ENCODE measurements at places on chromosomes 12 and 14.

DNA sequence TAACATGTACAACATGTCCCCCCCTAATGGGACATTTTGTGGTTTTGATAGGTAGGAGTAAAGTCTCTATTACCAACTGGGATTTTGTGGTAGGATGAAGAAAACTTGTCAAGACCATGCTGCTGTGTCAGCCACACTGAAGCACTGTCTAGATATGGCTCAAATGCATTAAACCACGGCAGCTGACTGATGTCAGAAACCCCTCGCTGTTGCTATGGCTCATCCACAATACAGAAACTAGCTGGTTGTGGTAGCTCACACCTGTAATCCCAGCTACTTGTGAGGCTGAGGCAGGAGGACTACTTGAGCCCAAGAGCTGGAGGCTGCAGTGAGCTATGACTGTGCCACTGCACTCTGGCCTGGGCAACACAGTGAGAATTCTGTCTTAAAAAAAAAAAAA lies 40.1 kb downstream of the PAPLN start:
- no peak for DNase-seq

- no peak for DNase-seq
These were observed 399.6 kb downstream of the KCNH5 start for GRCh38 chr14:62645649-62646048.

GRCh38 chr12:1104088-1104800 lies 113.2 kb downstream of the ERC1 start:
- no peak for DNase-seq

DNA sequence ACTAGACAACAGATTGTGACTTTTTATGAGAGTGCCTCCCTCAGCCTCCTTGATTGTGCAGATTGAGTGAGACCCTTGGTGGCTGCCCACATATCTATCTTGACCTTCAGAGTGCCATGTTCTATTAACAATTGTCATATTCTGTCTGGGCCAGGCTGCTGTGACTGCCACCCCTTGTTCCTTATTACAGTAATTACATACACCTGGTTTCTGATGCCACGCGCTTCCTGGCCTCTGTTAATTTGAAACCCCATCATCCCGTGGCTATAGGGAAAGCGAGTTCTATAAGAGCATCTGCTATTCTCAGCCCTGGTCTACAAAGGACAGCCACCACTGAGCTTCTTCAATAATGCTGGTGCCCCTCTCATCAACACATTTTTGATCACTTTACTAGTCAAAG lies 228.7 kb downstream of the PCNX1 start:
- no peak for DNase-seq

GRCh38 chr12:4228122-4228580 lies 45.4 kb upstream of the CCND2 start:
- no peak for DNase-seq

DNA sequence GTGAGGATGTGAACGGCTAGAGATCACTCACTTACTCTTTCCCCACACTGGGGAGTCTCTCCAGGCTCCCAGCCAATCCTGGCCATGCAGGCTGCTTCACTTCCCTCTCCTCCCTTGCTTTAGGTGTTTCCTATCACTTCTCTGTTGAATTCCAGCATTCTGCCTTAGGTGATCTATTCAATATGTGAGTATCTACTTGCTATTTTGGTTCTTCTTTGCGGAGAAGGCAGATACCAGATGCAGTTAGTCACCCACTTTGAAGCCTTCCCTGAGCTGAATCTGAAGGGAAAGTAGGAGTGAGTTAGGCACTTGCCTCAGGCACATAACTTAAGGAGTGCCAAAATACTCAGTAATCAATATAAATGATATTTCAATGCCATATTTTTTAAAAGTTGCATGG lies 36.0 kb upstream of the FAR2 start:
- no peak for DNase-seq

- peak; percentile 3 for DNase-seq
These were observed 798.8 kb downstream of the SLC16A7 start for GRCh38 chr12:60394665-60395064.

DNA sequence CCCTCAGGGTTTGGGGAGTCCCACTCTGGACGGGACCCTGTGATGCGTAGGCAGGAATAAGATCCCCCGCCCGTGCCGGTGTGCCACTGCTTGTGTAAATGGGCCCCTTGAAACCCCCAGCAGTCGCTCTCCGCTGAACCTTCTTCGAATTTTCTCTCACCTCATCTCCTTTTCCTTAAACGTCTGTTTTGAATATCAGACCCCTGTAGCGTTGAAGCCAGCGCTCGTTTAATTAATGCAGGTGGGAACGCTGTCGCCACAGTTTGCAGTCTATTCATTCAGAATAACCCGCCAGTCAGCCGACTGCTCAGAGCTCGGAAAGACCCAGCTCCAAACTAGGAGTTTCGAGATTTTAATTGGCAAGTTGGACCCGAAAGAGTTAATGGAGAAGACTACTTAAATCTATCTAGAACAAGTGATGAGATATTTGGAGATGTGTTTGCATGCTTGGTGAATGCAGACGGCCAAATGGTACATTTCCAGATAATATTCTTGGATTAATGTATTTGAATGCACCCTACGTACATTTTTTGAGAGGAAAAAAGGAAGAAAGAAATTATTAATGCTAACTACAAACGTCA lies 739 bp upstream of the PPP2R5E start:
- peak; percentile 4 for DNase-seq

DNA sequence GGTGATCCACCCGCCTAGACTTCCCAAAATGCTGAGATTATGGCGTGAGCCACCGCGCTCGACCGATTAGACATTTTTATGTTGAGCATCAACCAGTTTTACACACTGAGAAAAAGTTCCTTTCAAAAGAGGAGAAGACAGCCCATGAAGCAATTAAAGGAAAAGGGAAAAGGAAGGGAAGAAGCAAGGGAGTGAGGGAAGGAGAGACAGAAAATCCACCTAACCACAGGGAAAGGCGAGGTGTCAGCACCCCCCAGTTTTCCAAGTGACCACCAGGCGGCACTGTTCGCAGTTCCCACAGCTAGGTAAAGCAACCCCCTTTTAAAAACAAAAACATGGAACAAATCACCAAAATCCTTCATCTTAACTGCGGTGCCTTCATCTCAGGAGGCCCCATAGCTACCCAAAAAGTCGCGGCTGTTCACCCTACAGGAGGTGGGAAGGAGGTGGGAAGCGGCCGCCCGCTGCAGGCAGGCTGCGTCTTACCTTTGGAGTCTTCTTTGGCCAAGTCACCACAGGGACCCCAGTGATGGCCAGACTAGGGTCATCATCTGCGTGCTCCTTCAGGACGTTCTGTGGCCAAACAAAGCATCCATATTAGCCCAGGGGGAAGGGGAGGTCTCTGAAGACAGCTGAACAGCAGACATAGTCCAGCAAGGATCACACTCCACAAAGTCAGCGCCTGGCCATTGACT lies 86.6 kb downstream of the KDM2B start:
- peak; percentile 76 for DNase-seq

- DNase-seq = no peak
These were observed 11.1 kb upstream of the NINJ2 start for GRCh38 chr12:674272-674781.

DNA sequence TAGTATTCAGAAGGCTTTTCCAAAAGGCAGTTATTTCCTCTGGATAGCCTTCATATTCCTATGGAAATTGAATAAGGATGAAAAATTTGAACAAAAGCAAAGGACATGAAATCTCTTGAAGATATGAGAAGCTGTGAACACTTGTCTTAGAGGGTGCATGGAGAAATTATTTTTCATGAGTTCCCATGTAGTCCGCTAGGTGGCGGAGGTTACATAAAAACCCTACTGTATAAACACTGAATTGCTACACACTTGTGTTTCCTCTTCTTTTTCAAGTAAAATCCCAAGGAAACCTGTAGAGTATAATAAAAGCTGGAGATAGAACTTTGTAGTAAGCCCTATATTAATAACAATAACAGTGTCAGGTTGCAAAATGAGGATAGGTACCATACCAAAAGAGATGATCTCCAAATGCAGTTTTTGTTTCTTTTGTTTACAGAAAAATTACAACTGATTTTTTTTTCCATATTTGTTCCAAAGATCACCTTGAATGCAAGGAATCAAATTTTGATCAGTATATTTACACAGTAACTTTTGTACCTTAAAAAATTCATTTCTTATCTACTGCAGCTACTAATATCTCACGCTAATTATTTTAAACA lies 37.8 kb upstream of the OR4E1 start:
- DNase-seq = peak; percentile 4

GRCh38 chr12:92028441-92028709 lies 117.3 kb downstream of the BTG1 start:
- no peak for DNase-seq

DNA sequence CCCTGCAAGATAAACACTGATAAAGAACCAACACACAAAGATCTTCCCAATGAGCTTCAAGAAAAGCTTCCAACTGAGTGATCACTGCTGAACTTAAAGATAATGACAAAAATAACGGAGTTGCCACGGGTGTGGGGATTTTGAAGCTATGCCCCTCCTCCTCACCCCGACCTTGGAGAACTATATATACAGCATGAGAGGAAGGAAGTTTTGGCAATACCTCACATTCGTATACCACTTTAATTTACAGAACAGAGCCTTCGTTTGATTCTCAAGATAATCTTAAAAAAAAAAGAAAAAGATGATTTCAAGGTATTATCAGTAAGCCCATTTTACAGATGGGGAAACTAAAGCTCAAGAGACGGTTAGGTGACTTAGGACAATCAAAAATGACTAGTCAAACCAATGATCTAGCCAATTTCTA lies 715 bp downstream of the NEK9 start:
- no peak for DNase-seq

- DNase-seq = peak; percentile 74
These were observed at the start of gene HOTAIR for GRCh38 chr12:53974084-53975063. Gene HOTAIR (minus strand): TSS chr12:53974954.

DNA sequence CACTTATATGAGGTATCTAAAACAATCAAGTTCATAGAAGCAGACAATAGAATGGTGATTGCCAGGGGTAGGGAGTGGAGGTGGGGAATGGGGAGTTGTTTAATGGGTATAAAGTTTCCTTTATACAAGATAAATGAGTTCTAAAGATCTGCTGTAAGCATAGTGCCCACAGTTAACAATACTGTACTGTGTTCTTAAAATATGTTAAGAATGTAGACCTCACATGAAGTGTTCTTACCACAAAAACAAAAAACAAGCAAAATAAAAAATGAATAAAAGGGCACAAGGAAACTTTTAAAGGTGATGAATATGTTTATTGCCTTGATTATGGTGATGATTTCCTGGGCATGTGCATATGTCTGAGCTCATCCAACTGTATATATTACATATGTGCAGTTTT lies 211.8 kb downstream of the MSRB3 start:
- DNase-seq = peak; percentile 27

DNA sequence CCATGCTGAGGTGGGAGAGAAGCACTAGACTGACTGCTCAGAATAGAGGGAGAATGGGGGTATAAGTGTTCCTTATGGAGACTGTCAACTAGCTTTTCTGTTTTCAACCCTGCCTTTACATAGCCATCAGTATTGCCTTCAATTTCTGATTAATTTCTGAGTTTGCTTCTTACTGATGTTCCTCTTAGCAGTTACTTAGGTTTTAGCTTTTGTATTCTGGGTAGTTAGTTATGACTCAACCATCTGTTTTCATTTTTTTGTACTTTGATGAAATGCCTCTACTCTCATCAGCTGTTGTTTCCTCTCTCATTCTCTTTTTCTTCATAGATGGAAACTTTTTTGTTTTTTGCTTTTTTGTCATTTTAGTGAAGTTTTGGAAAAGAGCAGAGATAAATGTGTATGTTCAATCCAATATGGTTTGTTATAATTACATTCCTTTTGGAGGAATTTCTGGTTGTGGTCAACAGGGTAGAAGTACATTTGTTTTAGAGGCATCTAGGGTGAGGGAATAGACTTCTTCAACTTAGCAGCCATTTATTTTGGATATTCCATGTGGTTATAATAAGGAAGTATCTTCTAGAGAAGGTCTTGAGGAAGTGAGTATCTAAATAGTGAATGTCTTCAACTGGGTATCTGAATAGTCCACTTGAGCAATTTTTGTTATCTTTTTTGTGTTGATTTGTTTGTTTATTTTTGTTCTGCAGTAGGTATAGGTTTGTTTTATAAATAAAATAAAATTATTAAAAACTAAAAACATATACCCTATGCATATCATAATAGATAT lies 29.6 kb downstream of the PMCH start:
- peak; percentile 26 for DNase-seq

All from AG08395 (cell line).